Heart left ventricle (tissue), 16 donors: ENCODE measurements at places on chromosomes 5 and 9. TPM values are rescaled to one million over a fixed set of nuclear protein-coding genes. Genes with fewer than 3 reads are reported as not detected.

DNA sequence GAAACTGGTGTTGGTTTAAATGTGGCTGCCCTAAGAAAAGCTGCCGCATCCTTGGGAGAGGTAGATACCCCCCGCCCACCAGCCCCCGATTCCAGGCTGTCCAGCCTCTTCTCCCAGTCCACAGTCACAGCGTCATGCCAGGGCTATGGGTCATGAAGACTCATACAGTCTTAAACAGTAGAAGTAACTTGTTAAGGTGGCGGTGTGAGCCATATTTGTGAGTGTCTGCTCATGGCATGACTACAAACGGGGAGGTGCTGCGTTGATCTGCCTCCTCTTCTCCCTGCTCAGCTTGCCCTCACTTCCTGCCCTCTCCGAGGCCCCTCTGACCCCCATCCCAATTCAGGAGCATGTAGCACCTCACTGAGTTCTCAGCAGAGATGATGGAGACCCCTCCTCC is 20.8 kb downstream of the FGD3 start:
- no peak for DNase-seq

DNA sequence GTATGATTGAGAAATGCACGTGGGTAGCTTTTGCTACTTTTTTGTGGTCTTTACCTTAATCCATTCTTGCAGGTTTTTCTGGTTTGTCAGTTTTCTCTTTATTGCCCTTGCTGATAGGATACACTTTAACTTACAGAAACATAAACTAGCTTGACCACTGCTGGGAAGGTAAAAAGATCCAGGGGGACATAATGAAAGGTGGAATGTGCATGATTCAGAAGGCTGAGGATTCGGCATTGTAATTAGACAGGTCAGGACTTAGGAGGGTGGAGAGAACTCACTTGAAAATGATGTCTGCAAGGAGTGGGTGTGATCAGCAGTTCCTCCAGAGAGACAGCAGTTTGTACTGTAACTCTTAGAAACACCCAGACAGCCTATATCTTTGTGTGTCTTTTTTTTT is 19.8 kb upstream of the TXNDC8 start:
- DNase-seq, result no peak

DNA sequence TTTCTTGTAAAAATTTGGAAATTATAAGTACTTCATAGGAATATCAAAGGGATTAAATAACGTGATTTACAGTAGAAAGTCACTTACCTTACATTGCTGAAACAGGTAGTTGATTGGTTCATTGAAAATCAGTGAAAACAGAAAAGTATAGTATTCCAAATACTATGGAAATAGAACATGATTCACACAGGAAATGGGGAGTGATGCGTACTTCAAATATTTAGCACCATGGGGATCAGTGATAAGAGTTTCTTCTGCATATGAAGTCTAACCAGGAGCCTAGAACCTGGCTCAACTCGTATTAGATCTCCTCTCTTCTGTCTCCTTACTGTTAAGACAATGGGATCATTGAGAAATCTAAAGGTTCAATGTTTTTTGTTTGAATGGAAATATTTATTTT is 133.3 kb downstream of the FAM174A start:
- DNase-seq, result no peak

- DNase-seq, result no peak
Measured at GRCh38 chr9:123091459-123091858, 58.0 kb downstream of the GPR21 start.

GRCh38 chr5:2574155-2574554 is 177.3 kb downstream of the IRX2 start:
- DNase-seq, result no peak

DNA sequence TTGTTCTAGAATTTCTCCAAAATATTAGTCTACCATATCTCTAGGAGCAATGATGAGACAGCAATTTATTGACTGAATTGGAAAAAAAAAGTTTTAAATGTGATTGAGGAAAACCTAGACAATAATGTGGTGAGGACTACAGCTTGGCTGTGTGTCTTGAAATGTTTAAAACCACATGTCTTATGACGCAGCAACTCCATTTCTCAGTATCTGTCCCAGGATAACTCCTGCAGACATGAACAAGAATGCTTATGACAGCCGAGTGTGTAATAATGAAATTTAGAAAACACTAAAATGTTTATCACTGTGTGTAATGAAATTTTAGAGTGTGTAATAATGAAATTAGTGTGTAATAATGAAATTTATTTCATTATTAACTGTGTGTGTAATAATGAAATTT is 254.1 kb upstream of the DAPK1 start:
- no peak for DNase-seq

- DNase-seq, result no peak
Measured at GRCh38 chr9:120698766-120699165, 15.5 kb downstream of the MEGF9 start.

- no peak for DNase-seq
Measured at GRCh38 chr5:176542596-176543427, 5.6 kb upstream of the RNF44 start.

DNA sequence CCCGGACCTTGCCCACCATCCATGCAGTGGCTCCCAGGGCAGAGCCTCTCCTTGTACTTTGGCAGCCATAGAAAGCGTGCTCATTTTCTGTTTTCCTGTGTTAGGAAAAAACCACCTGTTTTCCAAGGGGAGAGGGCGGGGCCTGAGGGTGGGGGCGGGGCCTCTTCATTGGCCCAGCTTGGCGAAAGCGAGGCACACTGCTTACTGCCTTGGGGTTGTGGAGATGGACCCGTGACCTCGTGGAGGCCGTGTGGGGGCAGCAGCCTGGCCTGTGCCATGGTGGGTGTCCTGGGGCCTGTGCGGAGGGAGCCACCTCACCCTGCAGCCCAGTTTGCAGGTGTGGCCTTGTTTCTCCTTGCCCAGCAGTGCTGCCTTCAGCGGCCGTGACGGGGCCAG is 4.4 kb upstream of the TOR4A start:
- DNase-seq, result no peak

- no peak for DNase-seq
Measured at GRCh38 chr5:170495825-170496661, 7.8 kb upstream of the KCNIP1 start.

GRCh38 chr5:51968756-51969155 is 585.5 kb downstream of the ISL1 start:
- DNase-seq, result no peak

- no peak for DNase-seq
Measured at GRCh38 chr5:33933723-33934169, 2.4 kb upstream of the RXFP3 start.

- no peak for DNase-seq
Measured at GRCh38 chr9:89722712-89723111, 117.9 kb downstream of the GADD45G start.

GRCh38 chr9:124828489-124829333 is 24.5 kb upstream of the WDR38 start:
- no peak for DNase-seq

- no peak for DNase-seq
Measured at GRCh38 chr5:178125253-178125906, 5.4 kb upstream of the RMND5B start.

DNA sequence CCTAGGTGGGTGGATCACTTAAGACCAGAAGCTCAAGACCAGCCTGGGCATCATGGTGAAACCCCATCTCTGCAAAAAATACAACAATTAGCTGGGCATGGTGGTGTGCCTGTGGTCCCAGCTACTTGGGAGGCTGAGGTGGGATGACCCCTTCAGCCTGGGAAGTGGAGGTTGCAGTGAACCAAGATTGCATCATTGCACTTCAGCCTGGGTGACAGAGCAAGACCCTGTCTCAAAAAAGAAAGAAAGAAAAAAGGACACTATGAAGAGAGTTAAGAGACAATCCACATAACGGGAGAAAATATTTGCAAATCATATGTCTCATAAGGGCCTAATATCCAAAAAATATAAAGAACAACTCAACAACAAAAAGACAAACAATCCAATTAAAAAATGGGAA is 57.9 kb downstream of the NDST1 start:
- DNase-seq, result no peak

DNA sequence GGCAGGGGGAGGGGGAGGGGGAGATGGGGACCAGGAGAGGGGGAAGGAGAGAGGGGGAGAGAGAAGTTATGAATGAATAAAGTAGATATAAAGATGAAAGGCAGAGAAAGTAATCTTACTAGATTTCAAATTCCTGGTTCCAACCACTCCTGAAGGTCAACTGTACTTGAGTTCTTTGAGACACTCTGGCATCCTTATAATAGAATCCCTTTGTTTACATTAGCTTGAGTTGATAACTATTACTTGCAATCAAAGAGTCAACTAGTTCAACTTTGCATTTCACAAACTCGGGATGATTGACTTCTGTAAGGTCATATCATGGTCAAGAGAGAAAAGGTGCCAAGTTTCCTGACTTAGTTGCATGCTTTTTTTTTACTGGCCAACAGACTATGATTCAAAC is 42.2 kb downstream of the BAAT start:
- no peak for DNase-seq

GRCh38 chr5:55601204-55601618 is 66.4 kb upstream of the PLPP1 start:
- DNase-seq, result peak; percentile 83

GRCh38 chr9:111795557-111795839 is 761 bp upstream of the SHOC1 start:
- no peak for DNase-seq

DNA sequence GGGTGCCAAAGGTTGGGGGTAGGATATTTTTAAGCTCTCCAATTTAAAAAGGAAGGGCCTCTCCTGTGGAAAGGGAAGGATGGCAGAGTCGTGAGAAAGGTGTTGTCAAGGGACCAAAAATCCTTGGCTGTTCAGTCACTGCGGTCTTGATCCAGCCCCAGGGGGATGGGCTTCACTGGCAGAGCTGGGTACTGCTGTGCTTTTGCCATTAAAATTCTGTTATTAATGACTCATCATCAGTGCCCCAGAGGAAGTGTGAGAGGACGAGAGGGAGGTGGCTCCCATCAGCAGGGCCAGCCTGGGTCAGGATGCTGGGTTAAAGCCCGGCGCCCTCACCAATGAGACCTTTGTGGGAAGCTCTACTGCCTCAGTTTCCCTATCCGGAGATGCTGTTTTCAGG is 16.7 kb downstream of the PCDH12 start:
- DNase-seq, result no peak

DNA sequence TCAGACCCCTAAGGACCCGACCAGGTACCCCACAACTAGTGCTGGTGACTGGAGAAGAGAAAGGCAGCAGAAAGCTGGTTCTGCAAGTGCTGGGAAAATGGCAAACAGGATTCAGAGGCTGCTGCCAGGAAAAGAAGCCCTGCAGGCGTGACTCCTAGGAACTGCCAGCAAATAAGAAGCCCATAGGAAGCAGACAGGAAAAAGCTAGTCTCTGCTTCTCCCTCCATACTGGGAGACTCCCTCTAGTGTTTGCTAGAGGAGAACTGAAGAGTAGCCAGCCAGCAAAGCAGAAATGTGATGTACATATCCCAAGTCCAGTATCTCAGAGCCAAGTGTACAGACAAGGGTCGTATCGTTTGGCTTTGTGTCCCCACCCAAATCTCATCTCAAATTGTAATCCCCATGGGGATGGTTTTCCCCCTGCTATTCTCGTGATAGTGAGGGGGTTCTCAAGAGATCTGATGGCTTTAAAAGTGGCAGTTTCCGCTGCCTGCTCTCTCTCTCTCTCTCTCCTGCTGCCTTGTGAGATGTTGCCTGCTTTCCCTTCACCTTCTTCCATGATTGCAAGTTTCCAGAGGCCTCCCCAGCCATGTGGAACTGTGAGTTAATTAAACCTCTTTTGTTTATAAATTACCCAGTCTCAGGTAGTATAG is 38.1 kb upstream of the TUSC1 start:
- DNase-seq, result no peak

DNA sequence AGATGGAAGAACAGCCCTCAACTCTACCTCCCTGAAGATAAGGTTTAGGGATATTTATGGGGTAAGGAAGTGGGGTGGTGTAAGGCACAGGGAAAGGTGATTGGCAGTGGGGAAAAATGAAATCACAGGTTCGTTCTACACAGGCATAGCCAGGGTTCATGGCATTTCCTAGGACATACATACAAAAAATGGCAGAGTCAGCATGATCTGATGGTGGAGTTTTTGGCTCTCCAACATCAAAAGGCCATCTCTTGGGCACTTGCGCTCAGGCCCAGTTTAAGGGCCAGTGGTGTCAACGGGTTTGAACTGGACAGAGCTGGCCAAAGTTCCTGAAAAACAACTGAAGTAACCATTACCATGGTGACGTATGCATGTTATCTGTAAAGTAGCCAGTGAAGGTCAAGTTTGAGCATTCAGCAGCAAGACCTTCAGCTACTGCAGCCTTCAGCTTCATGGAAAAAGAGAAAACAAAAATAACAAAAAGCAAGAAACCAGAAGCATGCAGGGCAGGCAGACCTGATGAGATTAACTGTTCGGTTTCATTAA is 92.8 kb downstream of the SMARCA2 start:
- DNase-seq, result no peak

DNA sequence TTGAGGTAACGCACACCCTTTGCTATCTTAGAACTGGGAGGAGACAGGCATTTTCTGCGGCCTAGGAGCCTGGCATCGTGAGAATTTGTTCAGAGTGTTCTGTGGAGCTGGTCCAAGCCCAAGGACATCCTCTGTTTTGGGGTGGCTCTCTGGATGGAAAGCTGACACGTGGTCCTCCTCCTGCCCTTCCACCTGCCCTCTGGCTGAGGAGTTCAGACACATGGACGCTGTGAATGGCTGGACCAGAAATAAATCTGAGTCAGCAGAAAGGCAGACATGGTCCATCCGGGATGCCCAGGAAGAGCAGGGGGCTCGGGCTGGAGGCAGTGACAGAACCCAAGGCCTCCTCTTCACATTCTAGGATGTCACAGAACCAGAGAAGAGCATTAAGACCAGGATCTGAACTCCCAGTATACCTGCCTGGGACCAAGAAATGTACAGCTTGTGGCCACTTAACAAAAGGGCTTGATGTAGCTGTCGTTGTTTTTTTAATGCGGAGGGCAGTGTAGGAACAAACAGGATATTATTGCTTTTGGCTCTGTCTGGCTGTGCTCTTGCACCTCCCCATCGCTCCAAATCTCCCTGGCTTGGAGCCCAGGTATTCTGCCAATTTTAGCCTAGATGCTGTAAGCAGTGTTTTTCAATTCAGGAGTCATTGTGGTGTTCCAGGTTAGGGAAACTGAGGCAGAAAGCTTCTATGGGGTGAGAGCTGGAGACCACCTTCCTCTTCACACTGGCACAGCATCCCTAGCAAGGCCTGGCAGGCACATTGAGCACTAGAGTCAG is 2.4 kb downstream of the CKMT2 start:
- peak; percentile 85 for DNase-seq

DNA sequence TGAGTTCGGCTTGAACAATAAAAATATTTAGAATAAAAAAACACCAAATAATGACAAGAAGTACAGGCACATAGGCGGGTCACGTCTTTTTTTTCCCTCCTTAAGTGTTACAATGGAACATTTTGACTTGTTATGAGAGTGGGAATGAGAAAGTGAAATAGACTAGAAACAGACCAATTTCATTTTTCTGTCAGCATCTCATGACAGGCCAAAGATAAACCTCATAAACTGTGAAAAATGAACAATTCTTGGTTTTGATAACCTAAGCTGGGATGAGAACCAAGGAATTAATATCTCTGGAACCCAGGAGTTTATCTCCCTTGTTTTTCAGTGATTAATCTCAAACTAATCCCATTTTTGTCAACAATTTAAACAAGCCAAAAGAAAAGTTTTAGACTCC is 299.5 kb downstream of the SLIT3 start:
- DNase-seq, result no peak

Gene BNC2
- 4.7 TPM for total RNA-seq

Gene SMIM33
- total RNA-seq, result not detected

Gene CBY3
- total RNA-seq, result not detected

Gene PCDH12
- total RNA-seq, result 11.7 TPM

Gene ENTPD2
- total RNA-seq, result 1.2 TPM

Gene LRRC14B
- 7.6 TPM for total RNA-seq

Gene PRLR
- total RNA-seq, result 1.1 TPM

Gene TNFSF15
- total RNA-seq, result not detected

Gene PITX1
- not detected for total RNA-seq

Gene S100Z
- total RNA-seq, result not detected

Gene DIPK1B
- total RNA-seq, result 15.1 TPM

Gene IL13
- not detected for total RNA-seq

Gene CARD9
- 0.87 TPM for total RNA-seq

Gene JAKMIP2
- not detected for total RNA-seq
